Occipital lobe (tissue), 3 donors: ENCODE measurements at places on chromosomes 6 and 20. TPM values are rescaled to one million over a fixed set of nuclear protein-coding genes. Genes with fewer than 3 reads are reported as not detected.

- no peak for DNase-seq
Observed at GRCh38 chr6:3409699-3410384, 47.0 kb downstream of the SLC22A23 start.

GRCh38 chr6:126886106-126886505, 232.4 kb upstream of the RSPO3 start:
- no peak for DNase-seq

DNA sequence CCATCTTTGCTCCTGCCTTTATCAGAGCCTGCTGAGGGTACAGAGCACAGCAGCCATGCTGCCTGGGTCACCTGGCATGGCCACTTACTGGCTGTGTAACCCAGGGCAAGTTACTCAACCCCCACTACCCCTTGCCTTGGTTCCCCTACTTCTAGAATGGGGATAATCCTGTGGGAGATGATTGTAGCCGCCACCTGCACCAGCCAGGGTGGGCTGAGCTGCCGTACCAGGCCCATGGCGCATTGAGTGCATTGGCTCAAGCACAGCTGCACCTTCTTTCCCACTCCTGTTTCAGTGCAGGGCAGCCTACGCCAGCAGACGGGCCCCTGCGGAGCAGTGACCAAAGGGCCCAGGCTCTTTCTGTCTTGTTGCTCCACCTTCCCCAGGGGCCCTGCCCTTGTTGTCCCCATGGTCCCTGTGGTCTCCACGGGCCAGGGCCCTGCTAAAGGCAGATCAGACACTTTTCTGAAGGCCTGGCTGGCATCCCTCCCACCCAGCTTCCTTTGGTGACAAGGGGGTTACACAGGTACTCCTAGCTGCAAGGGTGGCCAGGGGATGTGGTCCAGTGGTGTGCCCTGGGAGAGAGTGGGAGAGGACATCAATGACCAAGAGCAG, 159.4 kb upstream of the MLN start:
- DNase-seq, result no peak

TNFRSF21 gene
- 42.6 TPM for total RNA-seq

POU5F1 gene
- total RNA-seq, result not detected

TDRD6 gene
- total RNA-seq, result 1.2 TPM
